ENCODE measurements at places on chromosomes 11 and 22.
A peak's percentile ranks its signal among the peaks of the same experiment; 100 is the strongest.

- DNase-seq: no peak
Observed at GRCh38 chr11:87645626-87646025, 529.6 kb downstream of the RAB38 start.

DNA sequence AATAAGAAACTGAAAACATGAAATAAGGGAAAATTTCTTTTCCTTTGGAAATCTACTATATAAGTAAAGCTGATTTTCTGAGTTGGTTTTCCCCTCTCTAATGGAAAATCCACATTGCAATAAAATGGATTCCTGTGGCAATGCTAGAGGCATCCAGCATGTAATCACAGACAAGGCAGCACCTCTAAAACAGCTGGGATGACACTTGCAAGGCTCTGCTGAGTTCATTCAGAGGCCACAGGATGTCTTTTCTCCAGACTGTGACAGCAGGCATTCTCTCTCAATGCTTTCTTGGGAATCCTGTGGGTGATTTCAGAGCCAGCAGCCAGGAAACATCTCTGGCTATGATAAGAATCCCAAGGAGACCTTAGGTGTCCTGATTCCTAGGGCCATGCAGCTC, 201.3 kb upstream of the BLID start:
- DNase-seq: no peak

DNA sequence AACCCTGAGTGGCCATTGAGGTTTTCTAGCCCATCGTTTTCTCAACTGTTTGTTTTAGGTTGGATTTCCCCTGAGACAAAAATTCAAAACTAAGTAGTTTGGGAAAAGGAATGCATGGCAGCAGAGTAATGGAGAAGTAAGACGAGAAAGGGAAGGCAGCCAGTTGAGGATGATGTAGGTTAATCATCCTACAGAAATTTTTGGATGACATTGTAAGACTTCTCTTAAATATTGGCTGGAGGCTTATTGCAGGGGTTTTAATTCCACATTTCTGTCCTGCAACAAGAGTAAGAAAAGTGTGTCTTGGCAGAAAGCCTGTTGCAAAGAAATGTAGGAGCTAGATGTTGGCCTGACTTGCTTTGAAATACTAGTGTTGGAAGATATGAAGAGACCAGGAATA, 308.8 kb downstream of the LUZP2 start:
- no peak for DNase-seq

- DNase-seq: peak; percentile 56
Observed at GRCh38 chr11:48109046-48109666, 107.5 kb upstream of the OR4B1 start.

DNA sequence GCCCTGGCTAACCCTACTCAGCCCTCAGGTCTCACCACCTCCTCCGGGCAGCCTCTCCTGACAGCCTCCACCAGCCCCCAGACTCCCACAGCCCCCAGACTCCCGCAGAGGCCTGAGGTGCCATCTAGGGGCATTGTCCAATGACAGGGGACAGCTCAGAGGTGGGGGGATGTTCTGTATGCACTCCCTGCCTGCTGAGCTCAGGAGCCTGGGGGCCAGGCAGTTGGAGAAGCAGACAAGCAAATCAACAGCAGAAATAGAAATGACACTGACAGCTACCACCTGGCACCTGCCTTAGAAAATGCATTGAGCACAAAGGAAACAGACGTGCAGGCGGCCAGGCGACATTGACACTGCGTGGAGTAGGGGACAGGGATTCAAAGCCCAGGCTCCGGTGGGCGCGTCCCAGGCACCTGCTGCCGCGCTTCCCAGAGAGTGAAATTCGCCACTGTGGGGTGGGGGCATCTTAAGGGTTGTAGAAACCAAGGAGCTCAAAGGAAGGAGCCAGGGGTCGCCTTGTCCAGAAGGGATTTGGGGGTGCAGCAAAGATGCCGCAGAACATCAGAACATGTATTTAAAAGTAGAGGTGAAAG, 22.5 kb upstream of the WNT7B start:
- peak; percentile 89 for DNase-seq

DNA sequence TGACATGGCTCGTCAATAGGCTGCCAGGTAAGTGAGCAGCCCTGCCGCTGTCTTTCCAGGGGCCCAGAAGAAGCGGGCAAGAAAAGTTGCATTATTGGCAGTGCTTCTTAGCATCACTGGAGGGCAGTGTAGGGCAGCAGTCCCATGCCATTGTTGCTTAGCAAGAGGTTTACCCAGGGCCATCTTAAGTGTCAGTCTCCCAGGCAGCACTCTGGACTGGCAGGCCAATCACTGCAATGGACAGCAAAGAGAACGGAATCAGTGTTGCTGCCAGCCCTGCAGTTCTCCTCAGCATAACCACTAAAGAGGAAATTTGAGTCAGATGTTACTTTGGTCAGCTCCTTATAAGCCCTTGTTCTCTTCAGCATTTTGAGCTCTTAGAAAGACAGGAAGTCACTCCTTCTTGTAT, 13.4 kb upstream of the GRK2 start:
- peak; percentile 28 for DNase-seq

GRCh38 chr11:126464796-126465195, 109.3 kb downstream of the ST3GAL4 start:
- DNase-seq: no peak

GRCh38 chr11:130068546-130068985, 1.1 kb upstream of the APLP2 start:
- no peak for DNase-seq
